Activated naive CD4-positive, alpha-beta T cell treated with anti-CD3 and anti-CD28 coated beads for 36 hours (primary cell): ENCODE measurements at places on chromosomes 11 and 22.
A peak's percentile ranks its signal among the peaks of the same experiment; 100 is the strongest.

GRCh38 chr22:27859336-27859735, 57.8 kb upstream of the MN1 start:
- DNase-seq: no peak

DNA sequence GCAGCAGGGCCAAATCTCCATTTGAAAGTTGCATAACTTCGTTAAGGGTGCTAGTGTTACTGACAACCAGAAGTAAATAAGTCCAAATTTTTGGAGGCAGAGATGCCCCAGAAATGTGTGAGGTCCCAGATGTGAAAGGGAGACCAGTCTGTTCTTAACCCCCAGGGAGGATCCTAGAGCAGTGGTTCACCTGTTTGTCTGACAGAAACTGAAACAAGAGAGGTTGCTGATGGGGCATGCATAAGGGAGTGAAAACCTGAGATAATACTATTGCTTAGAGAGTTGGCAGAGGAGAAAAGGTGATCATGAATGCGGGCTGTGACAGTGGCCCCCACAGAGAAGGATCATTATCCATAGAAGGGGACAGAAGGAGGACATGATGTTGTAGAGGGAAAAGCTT, 3.8 kb downstream of the CBLIF start:
- DNase-seq: no peak

DNA sequence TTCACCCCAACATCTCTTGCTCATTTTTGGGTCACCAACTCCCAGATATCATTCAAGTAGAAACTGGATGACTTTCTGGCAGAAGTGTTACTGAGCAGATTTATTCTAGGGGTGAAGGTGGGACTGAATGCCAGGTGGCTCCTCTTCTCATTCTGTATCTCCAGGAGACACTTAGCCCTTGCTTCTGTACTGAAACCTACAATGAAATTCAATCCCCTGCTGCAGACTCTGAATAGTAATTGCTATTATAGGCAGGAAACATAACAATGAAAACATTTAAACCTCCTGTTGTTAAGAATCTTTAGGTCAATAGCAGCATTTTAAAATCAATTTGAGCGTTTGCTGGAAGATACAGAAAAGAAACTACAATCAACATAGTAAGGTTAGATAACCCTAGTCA, 879.4 kb upstream of the TENM4 start:
- no peak for DNase-seq

- no peak for DNase-seq
Measured at GRCh38 chr11:4050138-4050537, 44.5 kb upstream of the RRM1 start.

GRCh38 chr22:16806401-16806800, 18.8 kb downstream of the XKR3 start:
- DNase-seq: no peak

DNA sequence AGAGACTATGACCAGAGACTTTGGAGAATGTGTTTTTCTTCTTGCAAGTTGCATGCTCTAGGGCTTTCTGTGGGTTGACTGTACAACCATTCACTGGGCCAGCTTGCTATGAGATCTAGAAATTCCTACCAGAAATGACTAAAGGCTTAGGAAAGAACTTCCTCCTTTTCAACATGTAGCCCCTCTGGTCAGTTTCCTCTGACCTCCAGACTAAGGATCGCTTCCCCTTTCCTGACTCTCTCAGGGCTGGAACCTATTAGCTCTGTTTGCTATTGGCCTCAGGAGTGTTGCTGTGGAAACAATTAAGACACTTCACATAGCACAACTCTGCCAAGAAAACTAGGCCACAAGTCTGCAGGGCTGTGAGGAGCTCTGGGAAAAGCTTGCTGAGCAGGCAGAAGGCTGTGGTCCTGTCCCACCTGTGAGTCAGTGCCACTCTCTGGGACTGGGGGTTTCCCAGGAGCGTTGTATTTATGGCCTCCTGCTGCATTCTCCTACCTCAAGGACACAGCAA, 10.7 kb downstream of the CRY2 start:
- no peak for DNase-seq

- DNase-seq: no peak
Measured at GRCh38 chr11:70383664-70384565, 14.4 kb upstream of the CTTN start.

GRCh38 chr11:6705905-6706535, 22.9 kb upstream of the MRPL17 start:
- DNase-seq: peak; percentile 66

DNA sequence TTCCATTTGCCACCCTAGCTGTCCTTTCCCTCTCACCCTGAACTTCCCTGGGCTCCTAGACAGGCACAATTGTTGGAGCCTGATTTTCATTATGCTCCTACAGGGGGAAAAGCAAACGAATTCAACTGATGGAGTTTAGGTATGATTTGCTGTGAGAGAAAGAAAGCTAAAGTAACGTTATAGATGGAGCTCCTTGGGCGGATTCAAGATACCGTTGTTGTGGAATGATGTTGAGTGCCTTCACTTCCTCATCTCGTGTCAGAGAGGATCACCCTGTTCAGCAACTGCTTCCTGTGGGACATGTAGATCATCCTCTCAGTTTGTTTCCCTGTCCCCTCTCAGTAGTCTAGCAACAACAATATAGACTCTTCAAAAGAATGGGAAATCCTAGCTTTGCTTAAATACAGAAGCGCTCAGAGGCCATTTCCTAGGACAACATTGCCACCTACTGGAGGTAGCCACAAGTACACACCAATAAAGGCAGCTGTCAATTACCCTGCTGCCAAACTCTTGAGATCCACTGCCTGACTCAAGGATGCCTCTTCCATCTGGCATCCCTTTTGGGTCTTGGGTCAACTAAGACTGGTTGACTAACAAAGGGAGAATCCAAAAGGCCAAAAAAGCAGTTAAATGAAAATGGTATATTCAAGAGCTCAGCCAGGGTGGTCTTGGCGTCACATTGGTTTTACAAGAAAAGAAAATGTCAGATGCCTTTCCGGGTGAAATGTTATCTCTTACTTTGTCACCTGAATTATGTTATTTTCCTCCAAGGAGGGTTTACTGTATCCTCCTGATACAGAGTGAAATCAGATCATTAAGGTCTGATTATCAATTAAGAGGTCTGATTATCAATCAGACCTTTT, 13.5 kb upstream of the DTX4 start:
- peak; percentile 80 for DNase-seq

GRCh38 chr22:46240907-46241306, 9.2 kb downstream of the CDPF1 start:
- DNase-seq: no peak

DNA sequence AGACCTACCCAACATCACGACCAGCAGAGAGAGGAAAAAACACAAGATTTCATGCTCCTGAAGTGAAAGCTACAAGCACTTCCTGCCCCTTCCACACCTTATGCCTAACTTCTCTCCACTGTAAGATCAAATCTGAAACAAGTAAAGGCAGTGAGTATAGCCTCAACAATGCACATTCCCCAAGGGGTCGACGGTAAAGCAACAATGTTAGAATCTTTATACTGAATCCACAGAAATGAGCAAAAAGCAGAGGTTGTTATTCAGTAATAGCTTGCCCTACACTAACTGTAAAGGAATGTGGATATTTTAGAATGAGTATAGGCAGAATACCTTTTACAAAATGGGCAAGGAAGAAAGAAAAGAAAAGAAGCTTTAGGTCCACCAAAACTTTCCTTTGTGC, 15.6 kb downstream of the ARFGAP3 start:
- no peak for DNase-seq

DNA sequence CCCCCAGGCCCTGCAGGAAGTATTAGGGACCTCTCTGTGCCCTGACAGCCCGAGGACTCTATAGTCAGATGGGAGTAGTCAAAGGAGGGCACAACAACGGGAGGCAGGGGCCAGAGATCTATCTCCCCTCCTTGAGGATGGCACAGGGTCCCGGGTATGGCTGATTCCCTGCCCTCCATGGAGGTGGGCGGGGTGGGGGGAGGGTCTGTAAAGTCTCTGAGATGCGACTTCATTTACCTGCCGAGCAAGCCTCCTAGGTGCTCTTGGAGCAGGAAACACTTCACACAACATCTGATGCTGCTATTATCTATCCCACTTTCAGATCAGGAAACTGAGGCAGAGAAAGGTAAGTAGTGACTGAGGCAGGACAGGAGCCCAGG, 769 bp upstream of the CDC42EP1 start:
- no peak for DNase-seq

DNA sequence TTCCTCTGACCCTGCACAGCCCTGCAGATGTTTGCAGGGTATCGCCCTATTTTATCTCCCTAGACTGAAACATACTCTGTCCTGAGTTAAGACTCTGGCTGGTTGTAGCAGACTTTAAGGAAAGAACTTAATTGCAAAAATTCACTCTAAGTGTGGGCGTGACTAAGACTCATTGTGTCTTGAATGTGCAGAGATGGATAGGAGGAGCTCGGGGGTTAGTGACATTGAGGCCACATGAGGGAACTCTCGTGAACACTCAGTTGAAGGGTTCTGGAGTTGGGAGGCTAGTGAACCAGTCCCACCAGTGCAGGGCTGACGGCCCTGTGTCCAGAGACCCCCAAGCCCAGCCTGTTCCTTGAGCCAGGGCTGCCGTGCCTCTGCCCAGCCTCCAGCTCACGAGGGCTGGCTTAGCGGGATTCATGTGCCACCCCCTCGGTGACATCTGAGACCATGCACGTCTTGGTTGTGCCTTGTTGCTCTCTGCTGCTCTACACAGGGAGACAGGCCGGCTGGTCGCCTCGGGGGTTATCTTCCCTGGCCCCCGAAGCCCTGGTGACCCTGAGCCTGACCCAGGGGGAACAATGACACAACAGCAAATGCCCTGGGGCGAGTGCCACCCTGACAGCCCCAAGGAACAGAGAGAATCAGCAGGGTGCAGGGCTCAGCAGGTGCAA, 11.4 kb upstream of the TBX1 start:
- no peak for DNase-seq

- no peak for DNase-seq
Measured at GRCh38 chr11:96123301-96123700, 199.4 kb upstream of the MTMR2 start.

GRCh38 chr22:27801202-27801615, 347 bp downstream of the MN1 start:
- DNase-seq: peak; percentile 29

DNA sequence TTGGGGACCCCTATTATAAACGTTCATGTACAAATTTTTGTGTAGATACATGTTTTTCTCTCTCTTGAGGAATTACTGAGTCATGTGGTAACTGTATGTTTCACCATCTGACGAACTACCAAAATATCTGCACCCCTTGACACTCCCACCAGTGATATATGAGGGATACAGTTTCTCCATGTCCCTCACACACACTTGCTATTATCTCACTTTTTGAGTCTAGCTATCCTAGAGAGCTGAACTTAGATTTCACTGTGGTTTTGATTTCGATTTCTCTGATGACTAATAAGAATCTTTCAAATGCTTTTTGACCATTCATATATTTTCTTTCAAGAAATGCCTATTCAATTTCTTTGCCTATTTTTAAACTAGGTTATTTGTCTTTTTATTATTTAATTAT, 200.2 kb downstream of the PGR start:
- no peak for DNase-seq

DNA sequence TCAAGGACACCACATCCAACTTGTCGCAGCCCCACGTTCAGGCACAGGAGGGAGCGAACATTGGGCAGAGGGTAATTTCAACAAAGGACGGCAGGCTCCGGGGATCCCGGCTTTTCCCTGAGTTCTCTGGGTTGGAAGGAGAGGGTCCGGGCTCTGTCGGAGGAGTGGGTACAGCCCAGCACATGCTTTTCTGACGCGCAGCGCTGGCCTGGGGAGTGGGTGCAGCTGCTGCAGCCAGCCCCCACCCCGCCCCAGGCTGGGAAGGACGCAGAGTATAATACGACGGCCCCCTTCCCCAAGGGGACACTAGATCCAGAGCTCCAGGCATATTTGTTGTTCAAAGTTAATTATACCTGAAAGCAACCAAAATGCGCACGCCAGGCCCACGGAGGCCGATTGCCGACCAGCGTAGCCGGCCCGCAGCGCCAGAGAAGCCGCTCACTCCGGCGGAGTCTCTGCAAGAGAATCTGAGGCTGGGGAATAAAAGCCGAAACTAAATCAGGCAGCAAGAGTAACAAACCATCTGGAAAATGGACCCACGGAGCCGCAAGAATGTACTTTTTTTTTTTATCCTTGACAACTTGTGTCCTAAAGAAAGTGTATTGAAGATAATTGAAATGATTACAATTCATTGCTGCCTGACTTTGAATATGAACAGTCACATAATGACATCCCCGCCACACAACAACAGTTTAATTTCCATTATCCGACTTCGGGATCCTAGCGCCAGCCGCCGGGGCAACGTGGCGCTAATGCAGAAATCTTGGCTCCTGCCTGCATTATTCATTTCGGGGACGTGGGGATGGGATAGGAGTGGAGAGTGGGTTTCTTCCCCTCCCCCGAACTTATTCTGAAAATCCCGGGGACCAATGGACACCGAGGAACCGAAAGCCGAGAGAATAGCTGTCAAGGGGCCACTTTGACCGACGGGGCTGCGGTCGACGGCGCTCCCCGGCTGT, 14.0 kb upstream of the PAX6 start:
- no peak for DNase-seq

GRCh38 chr11:76462317-76462716, 17.5 kb downstream of the EMSY start:
- DNase-seq: no peak

DNA sequence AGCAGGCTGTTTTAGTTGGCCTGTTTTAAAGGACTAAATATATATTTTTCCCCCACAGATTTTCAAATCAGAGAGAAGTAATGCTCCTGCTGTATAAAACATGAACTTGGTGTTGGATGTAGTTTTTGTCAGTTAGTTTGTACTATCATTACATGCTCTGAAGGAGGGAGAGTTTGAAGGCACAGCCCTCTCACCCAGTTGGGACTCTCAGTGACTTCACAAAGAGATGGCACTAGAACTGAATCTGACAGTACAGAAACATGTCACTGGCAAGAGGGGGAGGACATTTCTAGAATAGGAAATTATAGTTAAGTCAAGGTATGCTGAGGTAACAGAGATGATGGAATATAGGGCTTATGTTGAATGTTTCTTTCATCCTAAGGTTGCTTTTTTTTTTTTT, 21.0 kb upstream of the C1QTNF4 start:
- DNase-seq: no peak

- no peak for DNase-seq
Measured at GRCh38 chr11:30712749-30713148, 126.6 kb upstream of the MPPED2 start.

- DNase-seq: no peak
Measured at GRCh38 chr11:9230296-9230695, 34.9 kb downstream of the DENND5A start.

- no peak for DNase-seq
Measured at GRCh38 chr11:2748061-2748813, 48.4 kb upstream of the KCNQ1OT1 start.

DNA sequence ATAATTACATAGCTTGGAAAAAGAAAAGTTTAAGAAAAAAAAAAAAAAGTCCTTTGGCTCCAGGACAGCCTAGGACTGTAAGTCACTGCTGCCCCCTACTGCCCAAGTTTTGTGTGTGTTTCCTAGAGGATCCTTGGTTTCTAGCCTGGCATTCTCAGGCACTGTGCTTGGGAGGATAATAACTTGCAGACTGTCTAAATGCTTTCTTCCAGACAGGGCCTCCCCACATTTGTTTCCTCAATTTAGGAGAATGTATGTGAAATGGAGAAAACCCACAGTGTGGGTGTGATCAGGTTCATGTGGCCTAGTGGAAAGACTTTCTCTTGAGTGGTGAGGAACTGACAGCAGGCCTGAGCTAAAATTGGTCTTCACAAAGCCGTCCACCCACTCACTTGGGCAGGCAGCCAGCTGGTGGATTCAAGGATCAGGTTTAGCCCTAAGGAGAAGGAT, 191.0 kb downstream of the NAV2 start:
- peak; percentile 76 for DNase-seq

GRCh38 chr22:50338860-50339462, 4.2 kb upstream of the PPP6R2 start:
- DNase-seq: no peak
